ENCODE measurements at places on chromosomes 16 and 17. TPM values are rescaled to one million over a fixed set of nuclear protein-coding genes. Genes with fewer than 3 reads are reported as not detected.

AOC3 gene
- total RNA-seq: 1.3 TPM

TBC1D3H gene
- total RNA-seq: not detected

MLST8 gene
- total RNA-seq: 51.0 TPM

C17orf50 gene
- total RNA-seq: 0.12 TPM

AOC2 gene
- total RNA-seq: 1.7 TPM

PIPOX gene
- 0.14 TPM for total RNA-seq

Data from A549 treated with AZD2906 at 1 μM for 4 hours (cell line).